ENCODE measurements at places on chromosomes 11 and 22. TPM values are rescaled to one million over a fixed set of nuclear protein-coding genes. Genes with fewer than 3 reads are reported as not detected.

The P2RX6 gene
- 0.47 TPM for total RNA-seq

The OTOG gene
- total RNA-seq: not detected

The OR51B5 gene
- not detected for total RNA-seq

The SLC25A18 gene
- total RNA-seq: not detected

The ALDH3B1 gene
- total RNA-seq: 18.6 TPM

The ALG8 gene
- total RNA-seq: 29.7 TPM

The C11orf97 gene
- total RNA-seq: not detected

The GGTLC2 gene
- not detected for total RNA-seq

The KCNQ1OT1 gene
- 2.1 TPM for total RNA-seq

The SLC35E4 gene
- total RNA-seq: 5.7 TPM

The ZNF70 gene
- total RNA-seq: 3.5 TPM

The LINC01488 gene
- total RNA-seq: 0.08 TPM

The AP1B1 gene
- 68.6 TPM for total RNA-seq

The TIGD3 gene
- 0.15 TPM for total RNA-seq

The KRTAP5-11 gene
- not detected for total RNA-seq

The DCHS1 gene
- 4.0 TPM for total RNA-seq

The IGSF22 gene
- total RNA-seq: 0.23 TPM

The NXPE4 gene
- total RNA-seq: not detected

The MMP7 gene
- not detected for total RNA-seq

The KRTAP5-7 gene
- not detected for total RNA-seq

The MOGAT2 gene
- not detected for total RNA-seq

The APOA4 gene
- not detected for total RNA-seq

The GRM5 gene
- total RNA-seq: under 0.01 TPM

The RBMXL2 gene
- total RNA-seq: 0.08 TPM

The MAJIN gene
- not detected for total RNA-seq
